Brain (organoid and tissue), 16 donors: ENCODE measurements at places on chromosomes 5 and 9.

- peak; percentile 80 for DNase-seq
Observed at GRCh38 chr5:59847586-59847985, 45.9 kb downstream of the PDE4D start.

DNA sequence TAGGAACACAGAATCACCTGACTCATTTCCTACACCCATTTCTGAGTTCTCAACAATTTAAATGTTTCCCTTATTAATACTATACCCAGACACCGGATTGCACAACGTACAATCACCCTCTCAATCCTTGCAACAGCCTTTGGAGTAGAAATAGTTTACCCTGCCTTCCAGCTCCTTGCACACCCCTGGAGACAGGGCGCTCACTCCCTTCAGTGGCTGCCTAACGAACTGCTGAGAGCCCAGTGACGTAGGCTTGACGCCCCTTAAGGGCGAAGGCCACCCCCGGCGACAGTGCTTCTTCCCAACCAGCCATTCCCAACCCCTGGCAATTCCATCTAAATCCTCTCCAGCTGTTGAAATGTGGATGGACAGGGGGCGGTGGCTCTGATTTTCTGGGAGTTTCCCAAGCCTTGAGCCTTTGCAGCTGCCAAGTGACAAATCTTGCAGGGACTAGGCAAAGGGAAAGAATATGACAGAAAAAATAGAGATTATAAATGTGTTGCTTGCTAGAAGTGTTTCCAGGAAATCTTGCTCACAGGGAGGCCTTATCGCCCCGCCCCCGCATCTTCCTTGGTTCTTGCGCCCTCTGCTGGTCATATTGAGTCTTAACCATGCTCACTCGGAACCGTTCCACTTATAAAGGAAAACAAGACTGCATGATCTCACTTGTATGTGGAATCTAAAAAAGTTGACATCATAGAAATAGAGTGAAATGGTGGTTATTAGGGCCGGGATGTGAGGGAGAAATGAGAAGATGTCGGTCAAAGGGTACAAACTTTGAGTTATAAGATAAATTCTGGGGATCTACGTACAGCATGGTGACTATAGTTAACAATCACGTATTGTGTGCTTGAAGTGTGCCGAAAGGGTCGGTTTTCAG, 7.6 kb upstream of the BARX1 start:
- DNase-seq = peak; percentile 96

DNA sequence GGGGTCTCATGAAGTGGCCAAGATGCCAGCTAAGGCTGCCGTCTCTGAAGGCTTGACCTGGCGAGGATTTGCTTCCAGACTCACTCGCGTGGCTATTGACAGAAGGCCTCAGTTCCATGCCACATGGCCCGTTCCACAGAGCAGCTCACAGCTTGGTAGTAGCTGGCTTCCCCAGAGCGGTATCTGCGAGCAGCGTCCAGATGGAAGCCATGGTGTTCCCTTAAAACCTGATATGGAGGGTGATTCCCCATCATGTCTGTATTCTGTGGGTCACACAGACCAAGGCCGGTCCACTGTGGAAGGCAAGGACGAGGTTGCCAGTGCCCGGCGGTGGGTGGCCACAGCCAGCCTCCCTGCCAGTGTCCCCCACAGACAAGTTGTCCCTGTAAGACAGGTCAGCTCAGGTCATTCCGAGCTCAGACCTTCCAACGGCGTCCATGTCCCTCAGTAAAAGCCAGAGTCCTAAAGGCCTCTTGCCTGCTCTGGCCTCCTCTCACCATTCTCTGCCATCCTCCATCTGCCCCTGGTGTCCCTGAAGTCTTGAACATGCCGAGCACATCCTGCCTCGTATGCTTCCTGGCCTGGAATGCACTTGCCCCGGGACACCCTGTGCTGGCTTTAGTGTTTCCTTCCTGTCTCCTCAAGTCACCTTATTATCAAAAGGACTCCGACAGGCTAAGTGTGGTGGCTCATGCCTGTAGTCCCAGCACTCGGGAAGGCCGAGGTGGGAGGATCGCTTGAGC, 61.3 kb upstream of the LRRTM2 start:
- DNase-seq = no peak

- DNase-seq = no peak
Observed at GRCh38 chr9:12439267-12439666, 253.9 kb upstream of the TYRP1 start.

- no peak for DNase-seq
Observed at GRCh38 chr5:59588922-59589321, 304.6 kb downstream of the PDE4D start.

DNA sequence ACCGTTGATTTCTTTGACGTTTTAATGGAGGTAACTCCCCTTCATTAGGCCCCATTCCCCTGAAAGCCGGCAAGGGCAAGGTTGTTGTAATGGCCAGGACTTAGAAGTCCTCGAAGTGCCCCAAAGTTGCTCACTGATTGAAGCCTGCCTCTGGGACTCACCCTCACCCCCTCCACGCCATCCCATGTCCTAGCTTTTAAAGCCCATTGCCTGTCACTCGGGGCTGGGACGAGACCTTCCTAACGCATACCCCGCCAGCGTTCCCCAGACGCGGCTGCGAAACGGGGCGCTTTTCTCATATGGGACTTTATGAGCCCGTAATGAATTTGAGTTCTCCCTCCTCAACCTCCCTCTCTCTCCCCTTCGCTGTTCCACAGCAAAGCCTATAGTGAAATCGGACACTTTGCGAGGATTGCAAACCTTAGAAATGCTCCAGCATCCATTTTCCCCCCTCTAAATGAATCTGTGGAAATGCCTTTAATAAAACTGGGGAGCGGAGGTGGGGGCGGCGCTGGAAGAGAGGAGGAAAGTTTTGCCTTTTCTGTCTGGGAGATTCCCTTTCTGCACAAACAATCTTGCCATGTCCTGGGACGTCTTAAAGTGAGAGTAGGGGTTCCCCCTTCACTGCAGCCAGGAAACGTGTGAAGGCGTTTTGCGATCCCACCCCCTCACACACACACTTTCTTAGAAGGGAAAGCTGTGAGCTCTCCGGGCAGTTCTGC, 1.5 kb downstream of the PAPPA start:
- no peak for DNase-seq

- DNase-seq = no peak
Observed at GRCh38 chr5:135826994-135827671, 7.3 kb upstream of the SLC25A48 start.

GRCh38 chr9:126794441-126794840, 10.4 kb upstream of the ZBTB43 start:
- no peak for DNase-seq

DNA sequence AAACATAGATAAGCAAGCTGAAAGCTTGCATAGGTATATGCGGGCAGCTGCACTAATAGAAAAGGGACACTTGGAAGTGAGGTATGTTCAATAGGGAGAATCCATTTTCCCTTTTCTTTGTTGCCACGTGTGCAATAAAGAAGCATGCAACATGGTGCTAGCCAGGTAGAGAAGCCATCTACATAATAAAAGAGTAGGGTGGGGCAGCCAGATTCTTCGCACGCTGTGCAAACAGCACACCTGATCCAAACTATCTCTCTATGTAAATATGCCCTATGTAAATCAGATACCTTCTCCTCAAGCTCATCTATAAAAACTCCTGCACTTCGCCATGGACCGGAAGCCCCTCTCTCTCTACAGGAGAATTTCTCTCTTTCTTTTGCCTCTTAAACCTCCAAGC, 91.9 kb upstream of the C9orf72 start:
- DNase-seq = no peak

DNA sequence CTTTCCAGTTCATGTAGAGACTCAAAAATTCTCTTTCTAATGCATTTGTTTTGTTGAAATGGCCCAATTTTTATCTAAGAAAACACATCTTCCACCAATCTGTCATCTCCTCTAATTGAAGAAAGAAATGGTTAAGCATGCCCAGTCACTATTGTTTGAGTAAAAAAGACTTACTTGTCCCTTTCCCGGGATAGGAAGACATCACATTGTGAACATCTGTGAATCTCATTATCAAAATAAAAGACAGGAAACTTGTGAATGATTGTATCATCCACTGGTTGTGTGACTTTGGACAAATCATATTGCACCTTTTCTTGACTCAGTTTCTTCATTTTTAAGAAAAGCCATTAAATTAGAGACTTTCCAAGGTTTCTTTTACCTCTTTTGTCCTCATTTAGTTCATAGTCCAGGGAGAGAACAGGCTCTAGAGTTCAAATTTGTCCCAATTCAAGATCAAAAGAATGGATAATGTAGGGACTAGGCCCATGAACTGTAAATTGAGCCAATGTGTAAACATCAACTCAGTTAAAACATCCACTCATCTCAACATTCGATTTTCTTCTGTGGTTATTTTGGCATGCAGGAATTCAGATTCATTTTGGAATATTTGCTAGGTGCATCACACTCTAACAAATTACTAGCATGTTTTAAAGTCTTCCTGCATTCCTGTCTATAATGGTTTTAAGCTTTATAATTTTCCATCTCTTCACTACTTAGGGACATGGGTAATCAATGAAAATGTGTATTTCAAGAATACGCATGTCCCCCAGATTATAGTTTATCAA, 838.0 kb upstream of the WWC1 start:
- DNase-seq = no peak

- DNase-seq = no peak
Observed at GRCh38 chr5:139182528-139183296, 15.5 kb downstream of the SIL1 start.

- DNase-seq = peak; percentile 42
Observed at GRCh38 chr9:115883467-115884329, 269.9 kb upstream of the PAPPA start.

GRCh38 chr5:133605323-133605722, 7.0 kb downstream of the FSTL4 start:
- DNase-seq = no peak

- no peak for DNase-seq
Observed at GRCh38 chr5:83628360-83628759, 92.3 kb downstream of the HAPLN1 start.
